ENCODE measurements at places on chromosomes 2 and 18. TPM values are rescaled to one million over a fixed set of nuclear protein-coding genes. Genes with fewer than 3 reads are reported as not detected.

PLB1 gene
- total RNA-seq: 1.7 TPM

- no peaks in the 10 kb centered on the region for H3K27me3 ChIP-seq
- H3K4me3 ChIP-seq: no peak overlapping the region
- H3K4me1 ChIP-seq: no peaks in the 10 kb centered on the region
- no peak overlapping the region for H3K27ac ChIP-seq
- no peak for DNase-seq
These were observed 54.0 kb downstream of the NAT8 start for GRCh38 chr2:73588177-73588576.

DNA sequence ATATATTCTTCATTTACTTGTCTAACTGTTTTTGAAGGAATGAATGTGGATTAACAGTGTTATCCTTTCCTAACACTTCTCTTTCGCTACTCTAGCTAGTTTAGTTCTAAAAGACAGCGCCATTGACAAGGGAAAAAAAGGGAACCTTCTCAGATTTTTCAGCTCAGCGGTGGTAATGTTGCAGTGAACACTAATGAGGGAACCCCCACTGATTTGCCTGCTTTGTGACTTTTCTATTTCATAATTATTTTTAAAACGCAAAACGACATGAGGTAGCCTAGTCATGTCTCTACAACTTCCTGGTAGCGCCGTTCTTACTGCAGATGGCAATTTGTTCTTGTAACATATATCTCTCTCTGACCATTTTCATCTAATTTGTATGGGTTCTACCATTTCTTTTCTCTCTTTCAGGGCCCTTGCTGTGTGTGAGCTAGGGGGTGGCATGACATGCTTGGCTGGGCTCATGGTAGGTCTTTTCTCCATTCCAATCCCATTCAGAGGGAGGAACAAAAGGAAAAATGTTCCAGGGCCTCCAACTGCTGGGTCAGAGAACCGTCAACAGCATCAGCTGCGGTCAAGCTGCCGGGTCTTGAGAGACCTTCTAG lies 235.5 kb upstream of the SIX3 start:
- no peak overlapping the region for H3K4me3 ChIP-seq
- H3K27ac ChIP-seq: no peak overlapping the region
- H3K27me3 ChIP-seq: no peaks in the 10 kb centered on the region

DNA sequence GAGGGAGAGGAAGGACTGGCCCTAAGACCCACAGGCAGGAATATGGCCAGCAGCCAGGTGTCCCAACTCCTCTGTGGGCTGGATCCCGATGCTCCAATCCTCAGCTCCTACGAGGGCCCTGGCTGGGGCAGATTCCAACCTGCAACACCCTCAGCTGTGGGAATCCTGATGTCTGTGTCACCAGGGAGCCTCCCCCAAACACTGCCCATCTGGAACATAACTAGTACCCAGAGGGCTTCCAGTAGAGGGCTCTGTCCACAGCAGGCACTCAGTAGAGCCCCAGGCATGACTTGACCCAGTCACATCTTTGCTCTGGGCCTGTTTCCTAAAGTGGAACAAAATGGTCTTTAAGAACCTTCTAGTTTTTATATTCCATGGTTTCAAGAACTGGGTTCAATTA lies 20.6 kb upstream of the LOXHD1 start:
- peaks cover 53% of the 10 kb centered on the region for H3K27me3 ChIP-seq
- no peak for DNase-seq
- H3K4me1 ChIP-seq: 0 out of 2 replicates have a peak, but pooled peaks cover 4% of the 10 kb centered on the region
- no peak overlapping the region for H3K27ac ChIP-seq
- H3K36me3 ChIP-seq: no peaks in the 10 kb centered on the region

- H3K27ac ChIP-seq: no peak overlapping the region
- H3K4me3 ChIP-seq: no peak overlapping the region
- H3K36me3 ChIP-seq: no peaks in the 10 kb centered on the region
- H3K27me3 ChIP-seq: 0 out of 2 replicates have a peak, but pooled peaks cover 26% of the 10 kb centered on the region
These were observed 411.0 kb downstream of the LRATD1 start for GRCh38 chr2:15043336-15044058.
